ENCODE measurements at places on chromosomes 7 and 10. TPM values are rescaled to one million over a fixed set of nuclear protein-coding genes. Genes with fewer than 3 reads are reported as not detected.

ANKRD22 gene
- not detected for total RNA-seq

ELMO1 gene
- 8.7 TPM for total RNA-seq

- DNase-seq = no peak
Measured at GRCh38 chr10:7085147-7085912, 325.5 kb downstream of the SFMBT2 start.

DNA sequence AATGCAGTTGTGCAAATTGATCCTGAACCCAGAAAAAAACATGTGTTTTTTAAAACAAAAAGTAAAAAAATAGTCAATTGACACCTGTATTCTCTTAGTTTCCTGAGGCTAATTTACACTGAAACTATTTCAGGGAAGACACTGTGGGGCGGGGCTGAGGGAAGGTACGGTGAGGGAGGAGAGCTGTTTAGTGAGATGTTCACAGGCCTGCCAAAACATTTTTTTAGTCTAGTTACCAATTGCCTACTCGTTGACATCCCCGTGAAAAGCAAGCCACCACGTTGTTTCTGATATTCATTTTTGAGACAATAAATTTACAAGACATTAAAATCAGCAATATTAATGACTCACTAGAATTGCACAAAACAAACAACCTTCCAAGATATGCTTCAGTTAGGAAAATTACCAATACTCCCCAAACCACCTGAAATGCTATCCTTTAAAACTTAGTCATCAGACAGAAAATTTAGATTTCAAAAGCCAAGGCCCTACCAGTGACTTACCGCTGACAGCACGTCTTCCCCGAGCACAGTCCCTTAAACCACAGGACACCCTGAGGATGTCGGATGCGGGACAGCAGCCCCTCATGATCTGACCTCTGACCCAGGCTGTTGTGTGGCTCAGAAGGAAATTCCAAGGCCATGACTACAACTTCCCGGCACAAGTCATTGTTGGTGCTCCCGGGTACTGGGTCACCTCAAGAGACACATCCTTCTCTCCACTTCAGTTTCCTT lies 279.2 kb downstream of the PRPF18 start:
- peak; percentile 40 for DNase-seq

HOXA2 gene
- total RNA-seq = not detected

IFIT1B gene
- total RNA-seq = not detected

- no peak for DNase-seq
Measured at GRCh38 chr7:106723398-106723797, 62.4 kb upstream of the CCDC71L start.

DNA sequence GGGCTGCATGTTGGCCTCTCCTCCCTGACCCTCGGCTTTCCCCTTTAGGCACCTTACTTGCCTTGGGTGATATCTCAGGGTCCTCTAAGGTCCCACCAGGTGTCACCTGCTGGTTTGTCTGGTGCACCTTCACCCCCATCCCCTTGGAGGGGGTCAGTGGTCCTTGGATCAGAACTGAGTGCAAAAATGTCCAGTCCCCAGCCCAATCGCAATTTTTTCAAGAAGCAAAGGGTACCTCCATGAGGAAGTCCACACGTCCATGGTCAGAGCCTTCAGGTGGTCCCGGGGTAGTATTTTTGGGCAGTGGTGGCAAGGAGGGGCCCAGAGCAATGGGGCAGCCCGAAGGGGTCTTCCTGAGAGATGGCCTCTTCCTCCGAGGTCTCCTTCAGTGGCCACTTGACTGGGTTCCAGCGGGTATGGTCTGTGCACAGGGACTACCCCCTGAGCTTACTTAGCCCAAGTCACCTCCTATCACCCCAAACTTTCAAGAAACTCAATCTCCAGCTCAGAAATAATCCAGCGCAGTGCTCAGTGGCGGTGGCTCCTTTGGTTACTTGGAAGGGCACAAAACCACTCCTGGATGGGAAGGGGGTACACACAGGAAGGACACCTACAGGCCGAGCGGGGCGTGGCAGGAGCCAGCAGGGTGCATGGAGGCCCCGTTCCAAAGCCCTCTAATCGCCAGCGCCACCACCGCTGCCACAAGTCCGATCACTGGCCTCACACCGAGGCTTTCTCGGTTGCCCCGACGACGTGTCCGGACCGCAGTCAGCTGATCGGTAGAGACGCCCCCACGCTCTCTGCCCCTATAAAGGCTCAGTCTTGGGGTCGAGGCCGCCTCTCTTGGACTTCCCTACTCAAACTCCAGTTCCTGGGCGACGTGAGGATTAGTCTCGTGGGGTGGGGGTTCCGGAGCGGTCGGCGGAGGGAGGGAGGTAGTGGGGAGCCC lies 4.5 kb downstream of the SAP25 start:
- DNase-seq = peak; percentile 91

GRCh38 chr7:139495580-139496125 lies 12.2 kb upstream of the KLRG2 start:
- DNase-seq = no peak

DNA sequence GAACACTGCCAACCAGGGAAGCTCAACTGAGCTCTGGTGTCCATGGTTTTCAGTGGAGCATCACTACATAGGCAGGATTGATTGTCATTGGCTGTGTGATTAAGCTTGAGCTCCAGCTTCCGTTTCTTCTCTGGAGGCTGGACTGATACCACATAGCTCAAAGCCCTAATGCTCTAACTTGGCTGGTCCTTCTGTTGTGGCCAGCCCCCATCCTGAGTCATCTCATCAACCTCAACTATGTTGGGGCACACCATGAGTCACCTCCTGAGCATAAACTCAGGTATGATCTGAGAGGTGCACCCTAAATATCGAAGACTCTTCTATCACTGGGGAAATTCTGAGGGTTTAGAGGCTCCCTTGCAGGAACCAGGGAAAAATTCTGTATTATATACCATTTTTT lies 114.5 kb upstream of the INHBA start:
- DNase-seq = no peak

- no peak for DNase-seq
Measured at GRCh38 chr10:8487346-8487745, 432.9 kb downstream of the GATA3 start.

DNA sequence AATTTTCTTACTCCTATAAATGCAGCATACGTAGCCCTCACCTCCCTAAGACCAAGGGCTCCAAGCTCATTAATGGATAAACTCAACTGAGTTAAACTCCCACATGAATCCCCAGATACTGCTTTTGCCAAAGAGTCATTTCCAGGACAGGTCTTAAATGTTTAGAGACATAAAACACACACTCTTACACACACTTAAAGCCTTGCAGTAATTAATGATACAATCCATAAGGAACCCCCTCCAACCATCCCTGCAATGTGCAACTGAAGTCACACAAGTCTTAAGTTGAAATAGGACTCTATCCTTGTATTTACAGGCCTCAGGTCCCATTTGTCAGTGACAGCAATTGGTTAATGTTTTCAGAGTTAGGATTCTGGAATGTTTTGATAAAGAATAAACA lies 194.1 kb downstream of the FANK1 start:
- no peak for DNase-seq

GRCh38 chr10:133110609-133111275 lies 23.0 kb downstream of the ADGRA1 start:
- no peak for DNase-seq

GRCh38 chr10:117266400-117266799 lies 25.5 kb downstream of the SLC18A2 start:
- DNase-seq = no peak

CDHR3 gene
- total RNA-seq = 9.5 TPM

HMX3 gene
- not detected for total RNA-seq

- DNase-seq = no peak
Measured at GRCh38 chr10:95245425-95246055, 45.3 kb downstream of the PDLIM1 start.

FGFR2 gene
- total RNA-seq = 47.1 TPM

DNA sequence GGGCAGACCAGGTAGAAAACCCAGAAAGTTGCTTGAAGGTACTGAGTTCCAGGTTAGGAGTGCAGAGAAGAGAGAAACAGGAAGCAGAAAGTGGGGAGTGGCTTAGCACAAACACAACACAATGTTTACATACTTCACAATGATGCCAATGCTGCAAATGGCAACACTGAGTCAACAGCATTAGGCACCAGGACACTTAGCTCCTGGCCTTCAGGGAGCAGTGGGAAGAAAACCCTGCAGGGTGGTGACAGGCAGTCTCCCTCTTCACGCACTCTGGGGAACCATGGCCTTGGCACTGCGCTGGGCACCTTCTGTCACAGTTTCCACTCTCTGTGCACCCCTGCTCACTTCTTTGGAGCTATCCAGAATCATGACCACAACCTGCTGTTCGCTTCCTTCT lies 7.3 kb downstream of the ICA1 start:
- DNase-seq = no peak

- no peak for DNase-seq
Measured at GRCh38 chr7:71021131-71021530, 110.8 kb upstream of the GALNT17 start.

DNA sequence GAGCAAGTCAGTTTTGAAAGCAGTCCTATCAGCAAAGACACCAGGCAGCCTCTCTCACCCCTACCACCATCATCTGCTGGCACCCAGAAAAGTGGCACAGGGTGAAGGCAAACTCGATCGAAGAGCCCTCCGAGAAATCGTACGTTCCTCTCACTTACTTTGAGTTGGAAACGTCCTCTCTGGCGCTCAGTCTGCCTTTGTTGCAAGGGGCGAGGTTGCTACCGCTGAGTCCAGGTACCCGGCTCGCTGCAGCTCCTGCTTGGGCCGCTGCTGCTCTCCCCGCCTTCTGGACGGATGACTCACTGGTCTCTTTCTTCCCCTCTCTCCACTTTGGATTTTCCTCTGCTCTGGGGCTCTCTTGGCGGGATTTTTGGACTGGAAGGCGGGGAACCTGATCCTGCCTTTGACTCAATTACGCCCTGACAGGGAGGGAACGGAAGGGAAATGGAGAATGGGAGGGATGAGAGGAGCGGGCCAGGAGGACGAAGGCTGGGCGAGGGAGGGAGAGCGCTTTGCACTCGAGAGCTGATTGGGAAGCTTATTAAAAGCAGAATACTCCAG lies at the start of gene PTN:
Gene PTN (minus strand): TSS at position 453 of the 561 bp plus-strand sequence. CDS start 88,760 bp downstream, outside the sequence.
- DNase-seq = peak; percentile 46

DNA sequence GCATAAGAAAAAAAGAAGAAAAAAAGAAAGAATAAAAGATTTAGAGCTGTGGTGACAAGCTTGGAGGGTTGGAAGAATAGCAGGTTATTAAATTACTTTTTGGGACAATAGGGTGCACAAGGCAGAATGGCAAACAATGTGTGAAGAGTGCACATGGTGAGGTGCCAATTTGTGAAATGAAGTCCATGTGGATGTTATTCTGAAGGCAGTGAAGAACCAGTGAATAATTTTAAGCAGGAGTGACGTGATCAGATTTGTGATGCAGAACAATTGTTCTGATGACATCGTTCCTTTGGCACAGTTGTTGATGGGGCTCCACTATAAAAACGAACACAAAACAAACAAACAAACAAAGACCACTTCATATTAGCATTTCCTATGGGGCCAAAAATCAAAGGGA lies 700.3 kb downstream of the NRG3 start:
- DNase-seq = no peak

DNA sequence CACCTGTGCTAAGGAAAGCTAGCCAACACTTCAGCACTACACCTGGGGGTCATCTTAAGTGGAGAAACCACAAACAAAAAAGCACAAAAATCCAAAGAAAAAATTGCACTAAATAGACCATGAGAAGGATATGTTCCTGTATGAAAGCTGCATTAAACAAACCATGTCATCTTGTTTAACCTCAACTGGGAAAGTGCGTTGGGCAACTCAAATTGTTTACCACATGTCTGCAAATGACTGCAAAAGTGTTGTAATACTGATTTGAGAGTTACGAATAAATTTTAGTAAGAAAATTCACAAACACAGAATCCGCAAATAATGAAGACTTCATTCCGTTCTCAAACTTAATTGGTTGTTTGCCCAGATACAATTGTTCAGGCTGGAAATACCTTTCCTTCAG lies 111.9 kb upstream of the EGFR start:
- DNase-seq = no peak

DNA sequence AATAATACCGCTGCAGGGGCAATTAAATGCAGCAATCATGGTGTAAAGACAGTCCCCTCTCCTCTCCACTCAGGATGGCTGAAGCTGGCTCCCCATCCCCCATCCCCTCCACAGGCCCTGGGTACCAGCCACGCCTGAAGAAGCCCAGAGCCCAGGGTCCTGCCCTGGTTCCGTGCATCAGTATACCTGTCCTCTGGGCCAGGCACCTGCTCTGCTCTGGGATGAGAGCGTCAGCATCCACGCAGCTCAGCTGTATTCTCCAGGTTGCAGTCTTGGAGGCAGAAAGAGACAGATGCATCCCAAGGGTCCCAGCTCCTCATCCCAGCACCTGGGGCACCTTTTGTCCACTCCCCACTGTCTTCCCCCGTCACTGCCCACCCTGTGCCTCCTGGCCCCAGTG lies 233.8 kb downstream of the TCERG1L start:
- no peak for DNase-seq

DNA sequence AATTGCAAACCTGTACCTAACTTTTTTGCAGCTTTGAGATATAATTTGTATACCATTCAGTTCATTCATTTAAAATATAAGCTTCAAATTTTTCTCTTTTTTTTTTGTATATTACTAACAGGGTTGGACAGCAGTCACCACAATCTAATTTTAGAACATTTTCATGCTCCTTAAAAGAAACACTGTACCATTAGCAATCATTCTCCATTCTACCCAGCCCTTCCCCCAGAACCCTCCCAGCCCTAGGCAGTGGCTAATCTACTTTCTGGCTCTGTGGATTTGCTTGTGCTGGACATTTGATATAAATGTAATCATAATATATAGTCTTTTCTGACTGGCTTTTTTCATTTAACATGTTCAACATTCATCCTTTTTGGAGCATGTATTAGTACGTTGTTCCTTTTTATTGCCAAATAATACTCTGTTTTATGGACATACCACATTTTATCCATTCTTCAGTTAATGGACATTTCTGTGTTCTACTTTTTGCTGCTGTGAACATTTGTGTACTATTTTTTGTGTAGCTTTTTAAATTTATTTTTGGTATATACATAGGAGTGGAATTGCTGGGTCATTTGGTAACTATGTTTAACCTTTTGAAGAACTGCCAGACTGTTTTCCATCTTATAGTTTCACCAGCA lies 40.9 kb upstream of the ST7 start:
- no peak for DNase-seq

EPC1 gene
- 17.5 TPM for total RNA-seq

DNA sequence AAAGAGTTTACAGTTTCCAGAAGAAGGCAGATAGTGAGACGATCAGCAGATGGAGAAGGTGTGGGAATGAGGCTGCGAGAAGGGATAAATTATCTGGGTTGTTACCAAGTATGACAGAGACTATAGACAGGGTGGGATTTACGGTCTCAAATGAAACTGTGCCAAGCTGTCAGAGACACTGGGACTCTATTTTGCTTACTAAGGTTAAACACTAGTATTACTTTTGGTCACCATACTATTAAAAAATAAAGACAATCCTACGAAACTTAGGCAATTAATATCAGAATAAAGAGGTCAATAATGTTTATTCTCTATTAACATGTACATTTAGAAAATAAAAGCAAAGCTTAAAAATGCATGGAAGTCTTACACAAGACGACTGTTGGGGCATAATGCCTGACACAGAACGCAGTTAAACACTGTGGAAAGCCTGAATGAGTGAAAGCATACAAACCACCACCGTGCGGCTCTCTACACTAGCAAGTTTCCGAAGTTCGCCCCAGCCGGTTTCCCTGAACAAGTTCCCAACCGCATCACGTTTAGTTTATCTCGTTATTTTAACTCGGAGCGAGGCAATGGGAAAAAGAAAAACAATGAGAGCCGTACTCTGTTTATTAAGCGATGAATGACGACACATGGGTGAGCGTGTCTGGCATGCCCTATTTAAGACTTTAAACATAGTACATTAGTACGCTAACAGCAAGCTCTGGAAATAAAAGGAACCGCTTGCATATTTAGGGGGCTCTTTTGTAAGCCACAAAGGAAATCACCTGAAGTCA lies 909 bp upstream of the CC2D2B start:
- DNase-seq = peak; percentile 56

CYP2E1 gene
- total RNA-seq = 1.2 TPM

- peak; percentile 22 for DNase-seq
Measured at GRCh38 chr10:75272896-75273295, 37.1 kb upstream of the COMTD1 start.
